ENCODE measurements at places on chromosomes 3 and 15.
A peak's percentile ranks its signal among the peaks of the same experiment; 100 is the strongest.

- no peak for DNase-seq
Measured at GRCh38 chr3:101828276-101828675, 21.0 kb upstream of the NFKBIZ start.

- no peak for DNase-seq
Measured at GRCh38 chr3:180571831-180572598, 29.9 kb upstream of the TTC14 start.

DNA sequence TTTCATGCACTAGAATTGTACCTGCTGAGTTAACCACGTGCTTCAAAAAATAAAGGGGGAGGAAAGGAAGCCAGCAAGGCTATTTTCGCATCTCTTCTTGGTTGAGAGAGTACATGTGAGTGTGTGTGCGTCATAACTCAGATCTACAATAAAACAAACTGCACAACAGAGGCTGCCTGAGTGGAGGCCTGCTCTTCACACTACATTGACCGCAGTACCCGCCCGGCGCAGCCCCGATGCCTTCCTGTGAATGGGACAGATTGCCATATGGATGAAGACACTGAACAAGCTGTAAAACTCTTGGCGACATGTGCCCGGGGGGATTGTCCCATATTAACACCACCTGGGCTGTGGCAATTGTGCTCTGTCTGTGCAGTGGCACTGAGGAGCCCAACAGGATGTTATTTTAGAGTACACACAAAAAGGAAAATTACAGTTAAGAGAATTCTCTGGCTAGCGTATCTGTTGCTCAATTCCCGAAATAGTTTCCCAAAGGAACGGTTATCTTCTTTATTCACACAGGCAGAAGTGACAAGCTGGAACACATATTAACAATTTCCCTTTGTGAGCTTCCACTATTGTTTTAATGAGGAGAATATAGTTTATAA lies 551.5 kb downstream of the FOXP1 start:
- no peak for DNase-seq

- no peak for DNase-seq
Measured at GRCh38 chr3:29555590-29555989, 274.7 kb downstream of the RBMS3 start.

- DNase-seq = peak; percentile 46
Measured at GRCh38 chr3:111072031-111072921, 660 bp downstream of the NECTIN3 start.

- no peak for DNase-seq
Measured at GRCh38 chr15:64070965-64071851, 22.4 kb downstream of the CIAO2A start.

DNA sequence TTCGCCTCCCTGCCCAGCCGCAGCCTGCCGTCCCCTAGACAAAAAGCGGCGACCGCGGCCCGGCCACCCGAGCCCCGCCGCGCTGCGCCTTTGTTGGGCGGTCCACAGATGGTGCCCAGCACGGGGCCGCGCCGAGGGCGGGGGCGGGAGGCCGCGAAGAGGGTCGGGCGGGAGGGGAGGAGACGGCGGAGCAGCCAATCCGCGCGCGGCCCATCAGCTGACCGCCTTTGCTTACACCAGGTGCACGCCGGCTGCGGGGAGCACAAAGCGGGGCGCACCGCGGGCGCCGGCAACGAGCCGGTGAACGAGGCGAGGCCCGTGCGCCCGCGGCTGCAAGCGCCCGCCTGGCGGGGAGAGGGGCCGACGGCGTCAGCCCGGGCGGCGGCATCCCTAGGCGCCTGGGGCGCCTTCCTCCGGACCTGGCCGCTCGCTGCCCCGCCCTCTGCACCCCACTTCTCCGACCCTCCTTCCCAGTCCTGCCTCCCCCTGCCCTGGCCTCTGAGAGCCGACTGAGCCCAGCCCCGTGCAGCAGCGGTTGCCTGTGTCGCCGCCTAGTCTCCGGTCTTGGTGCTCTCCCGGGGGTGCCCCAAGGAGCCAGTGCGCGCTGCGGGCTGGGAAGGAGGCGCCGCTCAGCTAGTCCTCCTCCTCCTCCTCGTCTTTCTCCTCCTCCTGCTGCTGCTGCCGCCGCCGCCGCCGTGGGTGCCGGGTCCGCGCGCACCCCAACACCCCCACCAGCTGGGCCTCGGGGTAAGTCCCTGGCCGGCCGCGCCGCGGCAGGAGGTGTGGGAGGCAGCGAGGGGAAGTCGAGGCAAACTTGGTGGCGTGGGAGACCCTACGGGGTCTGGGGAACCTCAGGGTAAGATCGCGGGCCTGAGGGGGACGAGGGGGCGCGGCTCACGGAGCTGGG lies at the start of gene LRRN1:
LRRN1 (plus strand) TSS at position 259 of the 907 bp plus-strand sequence. CDS start 45,211 bp downstream, outside the sequence.
- peak; percentile 33 for DNase-seq

DNA sequence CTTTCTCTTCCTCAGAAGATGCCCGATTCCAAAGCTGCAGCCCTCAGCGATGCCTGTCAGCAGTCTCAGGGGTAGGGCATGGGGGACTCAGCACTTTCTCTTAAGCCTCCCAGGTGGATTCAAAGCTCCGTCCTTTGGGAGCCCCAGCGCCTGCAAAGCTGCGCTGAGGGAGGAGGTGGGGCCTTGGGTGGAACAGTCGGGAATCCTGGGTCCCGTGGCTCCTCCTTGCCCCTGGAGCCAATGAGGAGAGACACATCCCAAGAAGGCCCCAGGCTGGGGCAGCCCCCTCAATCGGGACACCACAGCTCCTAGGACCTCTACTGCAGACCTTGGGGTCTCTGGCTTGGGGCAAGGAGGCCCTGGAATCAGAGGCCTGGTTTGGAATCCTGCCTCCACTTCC lies 227.5 kb upstream of the IGF1R start:
- no peak for DNase-seq

GRCh38 chr15:91186904-91187656 lies 87.0 kb downstream of the SV2B start:
- no peak for DNase-seq

DNA sequence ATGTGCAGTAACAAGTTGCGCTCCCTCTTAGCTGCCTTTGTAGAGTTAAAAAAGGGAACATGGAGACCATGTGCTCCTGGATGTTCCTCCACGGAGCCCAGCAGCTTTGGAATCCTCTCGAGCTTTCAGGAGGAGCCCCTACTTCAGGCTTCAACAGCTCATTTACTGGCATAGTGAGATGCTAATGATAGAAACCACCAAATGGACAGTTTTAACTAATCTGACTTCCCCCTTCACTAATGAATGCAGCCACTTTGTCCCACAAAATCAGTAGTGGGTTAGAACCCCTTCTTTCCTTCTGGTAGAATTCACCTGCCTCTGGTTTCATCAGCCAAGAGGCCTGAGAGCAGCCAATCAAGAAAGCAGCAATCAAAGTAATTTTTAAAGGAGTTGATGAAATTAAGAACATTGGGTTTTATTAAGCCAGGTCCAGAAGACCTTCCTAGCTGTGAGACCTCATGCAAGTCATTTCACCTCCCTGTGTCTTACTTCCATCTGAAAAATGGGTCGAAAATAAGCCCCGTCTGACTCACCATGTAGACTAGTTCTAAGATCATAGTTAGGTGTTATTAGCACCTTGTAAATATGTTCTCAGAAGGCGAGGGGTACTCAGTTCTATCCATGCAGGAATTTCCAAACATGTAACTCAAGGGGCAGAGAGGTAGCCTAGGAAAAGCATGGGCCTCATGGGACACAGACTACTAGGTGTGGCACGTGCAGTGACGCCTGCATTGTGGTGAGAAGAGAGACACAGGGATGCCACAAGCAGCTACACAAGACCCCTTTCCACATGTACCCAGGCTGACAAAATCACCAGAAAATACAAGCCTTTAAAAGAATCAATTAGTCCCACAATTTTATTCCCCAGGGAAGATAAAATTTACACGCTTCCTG lies 179.7 kb upstream of the LPP start:
- DNase-seq = peak; percentile 47

DNA sequence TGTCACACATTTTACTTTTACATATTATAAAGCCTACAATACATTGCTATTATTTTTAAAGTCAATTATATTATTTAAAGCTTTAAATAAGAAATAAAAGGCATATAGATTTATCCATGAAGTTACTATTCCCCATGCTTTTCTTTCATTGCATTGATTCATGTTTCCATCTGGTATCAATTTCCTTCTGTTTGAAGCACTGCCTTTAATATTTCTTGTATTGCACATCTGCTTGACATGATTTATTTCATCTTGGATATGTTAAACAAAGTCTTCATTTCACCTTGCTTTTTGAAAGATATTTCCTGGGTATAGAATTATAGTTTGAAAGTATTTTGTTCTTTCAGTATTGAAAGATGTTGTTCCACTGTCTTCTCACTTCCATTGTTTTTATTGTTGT lies 174.3 kb upstream of the MBNL1 start:
- DNase-seq = no peak

DNA sequence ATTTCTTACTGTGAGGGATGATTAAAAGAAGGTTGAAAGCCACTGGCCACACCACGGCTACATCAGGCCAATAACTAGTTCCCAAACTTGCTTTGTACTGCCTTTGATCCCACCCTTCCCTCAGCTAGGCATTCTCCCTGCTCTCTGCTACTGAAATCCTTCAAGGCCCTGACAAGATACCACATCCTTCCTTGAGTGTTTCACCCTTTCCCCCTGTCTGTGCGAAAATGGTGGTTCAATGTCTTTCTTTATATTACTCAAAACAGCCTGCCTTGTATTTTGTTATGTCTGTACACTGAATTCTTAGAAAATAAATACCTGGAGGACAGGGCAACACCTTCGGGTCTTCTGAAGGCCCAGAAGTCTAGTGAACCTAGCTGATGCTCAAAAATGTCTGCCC lies 932 bp upstream of the VPS8 start:
- DNase-seq = no peak

DNA sequence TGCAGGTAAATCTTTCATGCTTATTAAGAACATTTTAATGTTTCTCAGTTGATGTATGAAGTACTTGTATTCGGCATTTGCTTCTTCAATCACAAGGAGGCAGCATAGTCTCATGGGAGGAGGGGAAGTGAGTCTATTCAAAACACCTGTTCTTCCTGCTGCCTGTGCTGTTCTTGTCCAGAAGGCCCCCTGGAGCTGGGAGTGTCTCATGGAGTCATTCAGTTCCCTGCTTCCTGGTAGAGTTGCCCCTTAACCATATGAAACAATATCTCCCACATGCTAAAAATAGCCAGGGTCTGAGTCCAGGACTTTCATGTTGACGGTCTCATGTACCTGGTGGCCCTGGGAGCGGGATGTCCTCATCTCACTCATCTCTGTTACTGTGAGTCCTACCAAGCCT lies 15.5 kb upstream of the PPP1R2 start:
- no peak for DNase-seq

GRCh38 chr3:55159711-55160110 lies 231.9 kb upstream of the LRTM1 start:
- no peak for DNase-seq

GRCh38 chr3:127590282-127590592 lies 296 bp downstream of the TPRA1 start:
- DNase-seq = no peak

- no peak for DNase-seq
Measured at GRCh38 chr15:72353266-72353665, 22.5 kb downstream of the HEXA start.

- DNase-seq = no peak
Measured at GRCh38 chr15:66821307-66821706, 119.3 kb downstream of the SMAD6 start.

DNA sequence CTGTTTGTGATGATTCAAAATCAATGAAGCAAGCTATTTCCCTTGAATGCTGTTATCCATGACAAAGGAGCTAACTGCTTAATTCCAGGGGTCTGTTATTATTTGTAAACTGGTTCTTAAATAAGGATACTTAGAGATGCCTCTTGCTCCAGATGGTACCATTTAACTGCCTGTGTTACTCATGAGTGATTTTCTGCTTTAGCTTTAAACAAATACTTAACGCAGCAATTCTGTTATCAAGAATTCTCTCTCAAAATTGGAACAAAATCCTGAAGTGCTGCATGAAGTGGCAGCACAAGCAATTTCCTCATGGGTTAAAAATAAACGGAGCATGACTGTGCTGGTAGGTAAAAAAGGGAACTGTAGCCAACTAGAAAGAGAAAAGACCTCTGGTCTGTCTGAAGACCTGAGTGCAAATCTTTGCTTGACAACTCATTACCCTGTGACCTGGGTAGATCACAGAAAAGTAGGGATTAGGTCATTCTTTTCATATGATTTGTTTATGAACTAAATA lies 62.5 kb upstream of the GBE1 start:
- DNase-seq = no peak

- no peak for DNase-seq
Measured at GRCh38 chr3:62962714-62963113, 87.5 kb upstream of the CADPS start.

DNA sequence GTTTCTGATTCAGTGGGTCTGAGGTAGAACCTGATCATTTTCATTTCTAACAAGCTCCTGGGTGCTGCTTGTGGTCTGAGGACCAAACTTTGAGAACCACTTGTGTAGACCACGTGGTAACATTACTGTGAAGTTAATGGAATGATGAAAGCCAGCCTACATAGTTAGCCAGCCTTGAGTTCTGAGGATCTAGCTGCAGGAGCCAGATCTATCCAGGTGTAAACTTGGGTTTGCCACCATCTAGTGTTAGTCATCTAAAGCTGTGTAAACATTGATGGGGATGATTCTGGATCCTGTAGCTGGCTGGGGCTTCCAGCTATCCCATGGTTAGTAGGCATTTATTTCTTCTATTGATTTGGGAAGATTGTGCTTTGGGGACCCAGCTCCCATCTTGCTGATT lies 170.0 kb downstream of the TMEM108 start:
- no peak for DNase-seq

DNA sequence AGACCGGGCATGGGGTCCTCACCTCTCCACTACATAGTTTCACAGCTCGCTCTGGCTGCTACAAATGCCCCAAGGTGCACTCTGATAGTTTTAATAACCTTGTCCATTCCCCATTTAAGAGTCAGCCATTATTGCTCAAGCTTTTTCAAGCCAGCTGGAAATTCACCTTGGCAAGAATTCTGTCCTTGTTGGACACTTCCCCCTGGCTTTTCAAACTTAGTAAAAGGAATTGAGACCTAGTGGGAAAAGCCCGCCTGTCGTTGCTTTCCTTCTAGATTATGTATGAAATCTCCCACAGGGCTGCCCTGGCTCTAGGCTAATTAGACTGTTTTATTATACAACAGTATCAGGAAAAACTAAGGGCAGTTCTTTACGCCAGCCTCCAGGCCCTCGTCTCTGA lies 293.7 kb upstream of the GADL1 start:
- no peak for DNase-seq

GRCh38 chr15:40439960-40440742 lies 602 bp upstream of the BAHD1 start:
- no peak for DNase-seq
